ENCODE measurements at places on chromosomes 6 and 20. TPM values are rescaled to one million over a fixed set of nuclear protein-coding genes. Genes with fewer than 3 reads are reported as not detected.
A peak's percentile ranks its signal among the peaks of the same experiment; 100 is the strongest.

Gene THBD
- 28.0 TPM for total RNA-seq

Gene DNAH8
- 0.97 TPM for total RNA-seq

Gene LIME1
- 11.5 TPM for total RNA-seq

Gene DEFB124
- not detected for total RNA-seq

Gene RSPO3
- total RNA-seq, result 8.6 TPM

- no peak for DNase-seq
Observed at GRCh38 chr6:11621119-11621518, 83.6 kb downstream of the TMEM170B start.

DNA sequence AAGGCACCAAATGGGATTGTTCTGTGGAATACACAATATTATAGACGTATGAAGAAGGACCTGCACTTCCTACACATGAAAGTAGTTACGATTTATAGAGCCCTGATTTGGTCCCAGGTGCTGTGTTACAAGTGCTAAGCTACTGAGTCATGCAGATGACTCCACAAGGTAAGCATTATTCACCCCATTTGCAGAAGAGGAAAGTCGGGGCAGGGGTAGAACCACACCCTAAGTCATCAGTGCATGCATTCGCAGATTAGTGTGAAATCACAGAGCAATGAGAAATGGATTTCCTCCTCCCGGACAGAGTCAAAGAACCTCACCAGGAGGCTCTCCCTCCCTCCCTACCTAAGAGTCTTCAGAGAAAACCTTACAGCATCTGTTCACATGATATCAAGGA is 279.5 kb downstream of the LRFN2 start:
- no peak for DNase-seq

- no peak for DNase-seq
Observed at GRCh38 chr6:137316626-137317025, 97.4 kb upstream of the IFNGR1 start.

- DNase-seq, result no peak
Observed at GRCh38 chr20:38345643-38346042, 639 bp upstream of the LBP start.

DNA sequence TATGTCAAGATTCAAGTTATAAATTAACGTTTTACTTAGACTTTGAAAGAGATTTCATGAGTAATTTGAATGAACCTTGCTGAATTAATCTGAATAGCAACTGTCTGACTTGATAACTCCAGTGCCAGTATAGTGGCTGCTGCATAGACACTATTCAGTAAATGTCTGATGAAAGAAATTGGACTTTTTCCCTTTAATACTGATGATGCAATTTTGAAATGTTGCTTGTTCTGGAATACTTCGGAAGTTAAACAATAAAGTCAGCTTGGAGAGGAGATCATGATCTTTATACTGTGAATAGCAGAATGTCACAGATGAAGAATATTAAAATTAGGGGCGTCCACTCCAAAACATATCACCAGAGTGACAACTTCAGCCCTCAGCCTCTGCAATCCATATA is 3.6 kb upstream of the PGBD1 start:
- no peak for DNase-seq

- DNase-seq, result no peak
Observed at GRCh38 chr6:28167926-28168325, 26.2 kb downstream of the ZKSCAN8 start.

- peak; percentile 62 for DNase-seq
Observed at GRCh38 chr6:125153391-125154117, at the start of gene TPD52L1. Gene TPD52L1 (plus strand): TSS chr6:125153773. CDS start chr6:125153952, 179 bp downstream.

DNA sequence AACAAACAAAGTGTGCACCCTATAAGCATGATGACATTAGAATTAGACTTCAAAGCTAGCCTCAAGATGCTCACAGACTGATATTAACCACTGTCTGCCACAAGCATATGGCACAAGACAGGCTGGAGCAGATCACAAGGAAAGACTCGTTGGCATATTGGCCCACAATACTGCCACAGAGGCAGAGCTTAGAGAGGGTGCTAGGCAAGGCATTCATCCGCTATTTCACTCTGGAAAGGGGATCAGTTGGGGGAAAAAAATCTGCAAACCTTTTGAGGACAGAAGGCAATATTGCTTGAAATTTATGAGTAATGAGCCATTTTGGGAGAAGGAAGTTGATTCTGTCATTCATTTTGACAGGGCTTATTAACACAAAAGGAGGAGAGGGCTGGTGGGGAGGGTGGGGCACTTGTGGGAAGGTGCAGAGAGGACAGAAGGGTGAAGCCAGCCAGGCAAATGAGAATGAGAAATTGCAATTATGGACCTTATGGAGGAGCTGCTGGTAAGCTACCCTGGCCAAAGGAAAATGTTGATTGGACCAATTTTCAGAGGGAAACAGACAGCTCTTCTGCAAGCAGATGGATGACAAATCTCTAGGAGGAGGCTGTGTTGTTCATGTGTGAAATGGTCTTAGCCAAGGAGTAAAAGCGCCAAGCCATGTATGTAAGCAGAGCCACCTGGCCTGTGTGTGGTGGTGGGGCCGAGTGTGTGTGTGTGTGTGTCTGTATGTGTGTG is 187.7 kb downstream of the GMPR start:
- no peak for DNase-seq

GRCh38 chr6:53159558-53159957 is 10.9 kb upstream of the GCM1 start:
- DNase-seq, result no peak
